Stimulated activated CD4-positive, alpha-beta T cell treated with anti-CD3 and anti-CD28 coated beads, Interleukin-1b, Interleukin-23, amount 100 ng/mL, for 48 hours (primary cell): ENCODE measurements at places on chromosomes 2 and 18.
A peak's percentile ranks its signal among the peaks of the same experiment; 100 is the strongest.

DNA sequence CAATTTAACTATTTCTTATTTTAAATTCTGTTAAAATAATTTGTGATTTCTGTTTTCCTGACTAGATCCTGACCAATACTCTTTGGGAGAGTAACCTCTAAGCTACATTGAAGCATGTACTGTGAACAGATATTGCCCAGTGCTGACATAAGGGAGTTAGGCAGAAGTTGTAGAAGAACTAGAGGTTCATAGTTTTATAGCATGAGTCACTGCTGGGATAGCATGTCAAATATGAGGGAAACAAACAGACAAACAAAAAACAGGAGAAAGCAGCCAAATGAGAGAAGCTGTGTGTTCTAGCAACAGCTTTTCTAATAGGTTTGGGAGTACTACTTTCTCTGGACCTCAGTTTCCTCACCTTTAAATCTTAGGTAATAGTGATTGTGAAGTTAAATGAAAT, 72.4 kb downstream of the CERS6 start:
- DNase-seq, result no peak

- no peak for DNase-seq
These were observed 62.6 kb downstream of the NBAS start for GRCh38 chr2:15498554-15498953.

DNA sequence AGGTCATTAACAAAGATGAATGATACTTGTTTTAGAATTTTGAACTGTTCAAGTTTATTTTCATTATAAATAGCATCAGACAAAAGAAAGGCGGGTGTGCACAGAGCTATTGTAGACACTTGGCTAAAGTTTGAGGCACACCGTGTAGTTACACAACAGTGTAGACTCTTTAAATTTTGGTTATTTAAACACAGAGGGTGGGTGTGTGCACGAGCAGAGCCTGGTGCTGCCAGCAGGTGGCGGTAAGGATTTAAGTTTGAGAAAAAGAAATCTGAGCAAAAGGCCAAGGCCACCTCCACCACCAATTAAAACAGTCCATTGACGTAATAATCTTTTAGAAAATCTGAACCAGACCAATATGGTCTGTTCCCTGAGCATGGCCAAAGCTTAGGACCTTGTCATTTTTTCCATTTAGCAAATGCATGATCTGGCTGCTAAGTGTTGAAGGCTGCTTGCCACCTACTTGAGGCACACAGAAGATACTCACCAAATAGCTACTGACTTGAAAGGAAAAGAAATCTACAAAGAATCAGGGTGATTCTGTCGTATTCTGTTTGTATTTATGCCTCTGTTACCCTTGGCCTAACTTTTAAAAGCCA, 14.3 kb downstream of the COPS7B start:
- peak; percentile 45 for DNase-seq

DNA sequence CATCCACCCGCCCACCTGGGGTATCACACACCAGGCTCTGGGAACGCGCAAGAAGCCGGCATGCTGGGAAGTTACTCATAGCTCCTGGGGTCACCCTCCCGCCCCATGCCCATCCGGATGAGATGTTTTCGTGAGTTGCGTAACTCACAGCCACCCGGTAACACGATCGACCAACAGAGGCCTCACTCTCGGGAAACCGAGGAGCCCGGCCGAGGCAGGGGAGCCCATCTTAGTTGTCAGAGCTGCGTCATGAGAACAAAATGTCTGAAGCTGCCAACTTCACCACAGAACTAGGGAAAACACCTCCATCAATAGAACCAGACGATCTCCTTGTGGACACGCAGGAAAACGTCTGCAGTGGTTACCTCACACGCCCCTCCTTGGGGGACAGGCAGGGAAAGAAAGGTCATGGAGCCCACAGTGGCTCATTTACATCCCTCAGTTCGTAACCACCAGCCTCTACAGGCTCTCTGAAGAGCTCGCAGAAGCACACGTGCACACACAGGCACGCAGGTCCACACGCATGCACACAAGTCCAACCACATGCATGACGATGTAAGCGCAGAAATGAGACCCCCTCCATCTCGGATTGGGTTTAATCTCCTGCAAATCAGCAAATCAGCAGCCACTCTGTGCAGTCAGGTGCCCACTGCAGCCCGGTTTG, 26.2 kb downstream of the ADI1 start:
- no peak for DNase-seq

- DNase-seq, result no peak
These were observed 44.9 kb downstream of the HPCAL1 start for GRCh38 chr2:10347562-10347948.

DNA sequence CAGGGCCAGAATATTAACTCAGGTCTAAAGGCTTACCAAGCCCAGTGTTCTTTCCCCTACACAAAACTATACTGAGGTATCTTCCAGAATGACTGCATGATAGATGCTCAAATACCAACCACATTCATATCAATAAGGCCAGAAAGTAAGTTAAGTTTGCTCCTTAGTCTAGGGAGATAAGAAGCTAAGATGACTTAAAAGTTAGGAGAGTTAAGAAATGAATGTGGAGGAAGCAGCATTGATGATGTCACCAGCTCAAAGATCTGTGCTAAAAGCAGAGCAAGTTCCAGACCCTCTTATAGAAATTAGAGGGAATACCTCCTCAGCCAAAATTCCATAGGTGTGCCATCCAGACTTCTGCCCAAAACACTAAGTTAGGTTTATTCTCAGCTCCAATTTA, 6.1 kb downstream of the PPP4R1 start:
- no peak for DNase-seq

GRCh38 chr2:39703181-39703872, 37.6 kb downstream of the TMEM178A start:
- DNase-seq, result no peak

DNA sequence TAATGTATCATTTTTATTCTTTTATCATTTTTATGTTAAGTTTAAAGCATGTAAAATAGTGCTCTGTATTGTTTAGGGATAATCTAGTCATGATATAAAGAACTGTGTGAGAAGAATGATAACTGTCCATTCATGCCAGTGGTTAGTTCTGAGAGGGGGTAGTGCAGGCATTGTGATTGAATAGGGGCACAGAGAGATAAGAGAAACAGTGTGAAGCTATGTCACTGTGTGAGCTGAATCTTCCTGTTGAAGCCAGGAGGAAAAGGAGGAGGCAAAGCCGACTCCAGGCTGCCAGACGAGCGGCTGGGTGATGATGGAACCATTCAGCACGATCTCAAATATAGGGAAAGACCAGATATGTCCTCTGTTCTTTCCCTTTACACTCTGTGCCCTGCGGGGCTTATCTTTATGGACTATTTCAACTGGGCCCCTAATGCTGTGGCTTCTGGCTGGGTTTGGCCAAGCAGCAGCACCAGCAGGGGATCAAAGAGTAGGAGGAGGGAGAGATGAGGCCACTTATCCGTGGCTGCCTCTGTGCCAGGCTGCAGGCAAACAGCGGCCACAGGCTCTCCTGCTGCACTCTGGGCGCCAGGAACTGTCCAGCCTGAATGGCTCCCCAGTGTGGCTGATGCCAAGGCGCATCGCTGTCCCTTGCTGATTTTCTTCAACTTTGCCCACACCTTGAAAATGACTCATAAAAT, 128.0 kb downstream of the SPP2 start:
- DNase-seq, result no peak

DNA sequence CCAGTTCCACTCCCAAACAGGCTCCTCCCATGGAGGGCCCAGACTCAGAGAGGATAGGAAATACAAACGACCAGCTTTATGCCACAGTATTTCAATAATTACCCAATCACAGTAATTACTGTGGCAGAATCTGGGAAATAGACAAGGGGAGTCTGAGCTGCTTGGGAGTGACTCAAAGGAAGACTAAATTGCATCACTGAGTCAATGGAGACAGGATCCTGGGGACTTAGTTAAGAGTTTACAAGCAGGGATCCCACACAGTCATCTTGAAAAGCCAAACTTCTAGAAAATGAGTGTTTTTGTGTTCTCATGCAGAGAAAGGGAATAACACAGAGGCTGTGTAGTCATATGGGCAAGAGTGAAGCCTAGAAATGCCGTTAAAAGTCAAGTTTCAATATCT, 1142.1 kb downstream of the CNTNAP5 start:
- DNase-seq, result no peak

GRCh38 chr2:194205568-194206227, 1451.3 kb upstream of the SLC39A10 start:
- no peak for DNase-seq
